ENCODE measurements at places on chromosomes 5 and 9. TPM values are rescaled to one million over a fixed set of nuclear protein-coding genes. Genes with fewer than 3 reads are reported as not detected.

- H3K27ac ChIP-seq: peak overlapping the region; percentile 17
- peaks cover 5% of the 10 kb centered on the region for H3K4me1 ChIP-seq
- peaks cover 6% of the 10 kb centered on the region for H3K36me3 ChIP-seq
- DNase-seq: no peak
Measured at GRCh38 chr5:171405615-171406014, 13.8 kb upstream of the FGF18 start.

GRCh38 chr5:59266410-59266809, 627.1 kb downstream of the PDE4D start:
- H3K4me1 ChIP-seq: peaks cover 37% of the 10 kb centered on the region
- H3K36me3 ChIP-seq: no peaks in the 10 kb centered on the region
- H3K27me3 ChIP-seq: no peaks in the 10 kb centered on the region
- DNase-seq: peak; percentile 55

ADGRD2 gene
- not detected for total RNA-seq

SURF1 gene
- 57.5 TPM for total RNA-seq

BTNL8 gene
- 7.3 TPM for total RNA-seq

- H3K36me3 ChIP-seq: no peaks in the 10 kb centered on the region
- no peaks in the 10 kb centered on the region for H3K4me1 ChIP-seq
- no peak for DNase-seq
- H3K27me3 ChIP-seq: no peaks in the 10 kb centered on the region
Measured at GRCh38 chr5:30194595-30194994, 998.9 kb upstream of the CDH6 start.

C9orf153 gene
- total RNA-seq: not detected

DNA sequence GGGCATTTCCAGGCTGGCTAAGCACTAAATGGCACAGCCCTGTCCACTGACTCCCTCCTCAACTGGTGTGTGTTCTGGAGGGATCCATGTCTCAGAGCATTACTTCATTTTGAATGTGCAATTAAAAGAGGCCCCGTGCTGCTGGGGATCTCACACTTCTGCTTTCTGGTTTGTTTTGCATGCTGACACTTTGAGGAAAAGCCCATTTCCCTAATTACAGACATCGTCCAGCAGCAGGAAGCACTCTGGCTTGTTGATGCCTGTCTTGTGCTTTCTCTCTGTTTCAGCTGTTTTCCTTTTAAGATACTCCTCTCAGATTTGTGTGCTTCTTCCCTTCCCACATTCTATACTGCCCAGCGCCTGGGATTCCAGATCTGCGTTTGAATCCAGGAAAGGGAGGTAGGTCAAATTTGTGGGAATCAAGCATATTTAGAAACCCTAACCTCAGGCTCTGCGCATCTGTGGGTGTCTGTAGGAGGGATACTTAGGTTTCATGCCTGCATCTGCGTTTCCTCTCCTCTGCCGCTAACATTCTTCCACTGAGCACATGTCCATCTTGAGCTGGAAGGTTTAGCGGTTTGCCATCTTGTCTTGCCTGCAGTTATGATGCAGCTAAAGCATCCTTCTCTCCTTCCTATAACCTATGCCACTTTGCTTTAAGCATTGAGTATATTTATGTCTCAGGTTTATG, 25.7 kb downstream of the SYK start:
- no peaks in the 10 kb centered on the region for H3K27me3 ChIP-seq
- no peaks in the 10 kb centered on the region for H3K36me3 ChIP-seq
- no peak overlapping the region for H3K27ac ChIP-seq
- DNase-seq: no peak

- H3K27me3 ChIP-seq: no peaks in the 10 kb centered on the region
- H3K4me3 ChIP-seq: no peak overlapping the region
- no peaks in the 10 kb centered on the region for H3K4me1 ChIP-seq
- no peak for DNase-seq
Measured at GRCh38 chr9:1554081-1555035, 460.8 kb upstream of the SMARCA2 start.

GRCh38 chr5:165527577-165527976, 2022.2 kb downstream of the MAT2B start:
- H3K27ac ChIP-seq: no peak overlapping the region
- H3K4me1 ChIP-seq: peaks cover 3% of the 10 kb centered on the region
- no peaks in the 10 kb centered on the region for H3K36me3 ChIP-seq
- DNase-seq: no peak
- no peaks in the 10 kb centered on the region for H3K27me3 ChIP-seq

- no peak for DNase-seq
- no peak overlapping the region for H3K27ac ChIP-seq
- H3K27me3 ChIP-seq: no peaks in the 10 kb centered on the region
- H3K36me3 ChIP-seq: no peaks in the 10 kb centered on the region
- H3K4me3 ChIP-seq: no peak overlapping the region
Measured at GRCh38 chr9:123586275-123586674, 230.3 kb downstream of the CRB2 start.

ITGA2 gene
- 19.3 TPM for total RNA-seq

ARHGAP26 gene
- 74.6 TPM for total RNA-seq

HDAC3 gene
- total RNA-seq: 74.5 TPM

RFX3 gene
- total RNA-seq: 4.5 TPM

DNA sequence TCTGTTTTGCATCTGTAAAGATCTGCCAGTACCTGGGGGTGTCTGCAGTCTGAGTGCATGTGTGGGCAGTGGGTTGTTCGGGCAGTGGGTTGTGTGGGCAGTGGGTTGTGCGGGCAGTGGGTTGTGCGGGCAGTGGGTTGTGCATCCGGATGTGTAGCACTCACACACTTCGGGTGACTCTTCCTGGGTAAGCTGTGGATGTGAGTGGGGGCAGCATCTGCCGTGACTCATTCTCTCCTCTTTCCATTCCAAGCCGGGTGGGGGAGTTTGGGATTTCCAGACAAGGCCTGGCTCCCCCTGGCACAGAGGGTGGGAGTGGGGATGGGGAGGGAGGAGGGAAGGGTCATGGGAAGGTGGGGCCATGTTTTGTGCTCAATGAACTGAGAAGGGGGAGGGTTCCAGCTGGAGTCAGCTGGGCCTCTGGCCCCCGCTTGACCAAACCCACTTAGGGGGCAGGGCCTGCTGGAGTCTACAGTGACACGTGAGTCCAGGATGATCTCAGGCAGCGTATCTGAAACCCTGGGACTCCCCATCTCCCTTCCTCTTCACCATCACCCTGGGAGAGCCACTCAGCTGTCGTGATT, 8.3 kb downstream of the CRB2 start:
- H3K36me3 ChIP-seq: no peaks in the 10 kb centered on the region
- H3K4me1 ChIP-seq: peaks cover 20% of the 10 kb centered on the region
- H3K4me3 ChIP-seq: no peak overlapping the region
- DNase-seq: no peak

NIPSNAP3A gene
- total RNA-seq: 15.8 TPM

DNA sequence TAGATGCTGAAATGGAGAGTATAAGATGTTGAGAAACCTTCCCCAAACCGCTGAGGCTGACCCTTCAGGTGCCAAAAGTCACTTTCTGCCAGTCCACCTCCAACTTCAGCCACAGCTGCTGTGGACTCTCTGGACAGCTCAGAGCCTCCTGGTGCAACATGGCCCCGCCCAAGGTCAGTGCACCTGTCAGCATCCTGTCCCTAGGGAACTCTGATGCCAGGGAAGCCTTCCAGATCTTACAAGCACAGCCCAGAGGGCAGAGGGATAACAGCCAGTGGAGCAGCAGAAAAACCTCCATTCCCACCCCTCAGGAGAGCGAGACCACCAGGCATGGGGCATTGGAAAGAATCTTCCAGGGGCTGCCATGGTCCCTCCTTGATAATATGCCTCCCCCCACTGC, 10.5 kb upstream of the PTGES2 start:
- H3K27me3 ChIP-seq: no peaks in the 10 kb centered on the region
- DNase-seq: no peak
- H3K4me1 ChIP-seq: no peaks in the 10 kb centered on the region
- H3K27ac ChIP-seq: no peak overlapping the region
- H3K4me3 ChIP-seq: no peak overlapping the region

DAB2IP gene
- 26.0 TPM for total RNA-seq

DNA sequence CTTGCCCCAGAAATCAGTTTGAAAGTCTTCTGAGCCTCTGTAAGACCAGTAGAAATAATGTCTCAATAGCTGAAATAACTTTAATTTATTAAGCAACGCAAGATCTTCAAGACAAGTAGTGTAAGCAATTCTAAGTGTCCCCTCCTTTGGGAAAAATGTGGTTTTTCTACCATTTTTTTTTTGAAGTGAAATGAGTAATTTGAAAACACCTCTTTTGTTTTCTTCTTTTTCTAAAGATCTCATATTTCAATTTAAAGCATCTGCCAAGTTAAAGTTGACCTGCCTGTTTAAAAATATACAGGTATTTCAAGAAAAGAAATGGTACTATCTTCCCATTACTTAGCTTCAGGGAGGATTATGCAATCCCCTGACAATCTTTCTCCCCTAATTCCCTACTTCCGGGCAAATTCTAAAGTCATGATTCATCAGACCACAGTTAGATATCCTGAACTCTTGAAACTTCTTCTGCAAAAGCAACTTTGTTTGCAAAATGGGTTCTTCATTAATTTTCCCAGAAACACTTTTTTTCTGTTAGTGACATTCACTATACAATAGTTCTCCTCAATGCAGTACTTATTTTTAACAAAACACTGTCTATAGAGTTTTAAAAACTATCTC, 7.8 kb upstream of the ANXA1 start:
- no peak overlapping the region for H3K27ac ChIP-seq
- H3K4me1 ChIP-seq: no peaks in the 10 kb centered on the region
- peak; percentile 6 for DNase-seq
- no peaks in the 10 kb centered on the region for H3K27me3 ChIP-seq

- peak overlapping the region; percentile 84 for H3K27ac ChIP-seq
- H3K27me3 ChIP-seq: no peaks in the 10 kb centered on the region
- no peak overlapping the region for H3K4me3 ChIP-seq
- H3K36me3 ChIP-seq: no peaks in the 10 kb centered on the region
- H3K4me1 ChIP-seq: peaks cover 19% of the 10 kb centered on the region
Measured at GRCh38 chr9:88932766-88933165, 58.5 kb upstream of the S1PR3 start.

- no peak overlapping the region for H3K27ac ChIP-seq
- no peaks in the 10 kb centered on the region for H3K4me1 ChIP-seq
- no peaks in the 10 kb centered on the region for H3K36me3 ChIP-seq
- no peaks in the 10 kb centered on the region for H3K27me3 ChIP-seq
- no peak overlapping the region for H3K4me3 ChIP-seq
- DNase-seq: no peak
Measured at GRCh38 chr5:176379881-176380280, 8.5 kb downstream of the NOP16 start.

DNA sequence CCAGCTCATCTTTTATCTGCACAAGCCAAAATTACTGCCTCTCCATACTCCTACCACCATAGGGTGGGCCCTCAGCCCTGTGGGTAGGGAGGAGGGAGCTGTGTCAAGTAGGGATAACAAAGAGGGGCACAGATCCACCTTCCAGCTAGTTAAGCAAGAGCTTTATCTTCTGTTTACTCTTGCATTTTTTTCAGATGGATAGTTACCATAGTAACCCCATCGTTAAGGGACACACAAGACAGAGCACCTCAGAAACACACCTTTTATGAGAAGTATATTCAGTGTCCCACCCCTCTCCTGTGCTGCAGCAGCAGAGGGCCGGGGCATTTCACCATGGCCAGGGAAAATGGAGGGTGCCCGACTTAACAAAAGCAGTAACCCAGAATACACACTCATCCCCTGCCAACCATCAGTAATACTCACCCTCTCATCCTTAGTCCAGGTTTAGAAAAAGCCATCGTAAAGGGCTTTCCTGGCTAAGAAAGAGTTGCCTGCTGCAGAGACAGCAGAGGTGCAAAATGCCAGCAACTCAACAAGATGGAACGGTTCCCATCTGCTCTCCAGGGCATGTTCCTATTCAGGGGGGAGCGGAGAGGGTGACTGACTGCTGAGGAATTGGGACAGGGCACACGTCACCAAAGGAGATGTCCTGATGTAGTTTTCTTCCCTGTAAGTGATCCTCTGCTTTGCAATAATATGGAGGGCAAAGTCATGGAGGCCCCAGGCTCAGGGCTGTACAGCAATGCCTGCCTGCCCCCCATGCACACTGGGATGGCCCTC, 25.1 kb downstream of the MACROH2A1 start:
- peaks cover 10% of the 10 kb centered on the region for H3K36me3 ChIP-seq
- no peak for DNase-seq
- H3K27ac ChIP-seq: peak overlapping the region; percentile 63
- no peaks in the 10 kb centered on the region for H3K27me3 ChIP-seq
- peaks cover 12% of the 10 kb centered on the region for H3K4me1 ChIP-seq

GRCh38 chr5:38922199-38922598, 76.4 kb downstream of the OSMR start:
- H3K27me3 ChIP-seq: no peaks in the 10 kb centered on the region
- DNase-seq: peak; percentile 60
- H3K27ac ChIP-seq: no peak overlapping the region
- H3K4me1 ChIP-seq: no peaks in the 10 kb centered on the region
- no peak overlapping the region for H3K4me3 ChIP-seq
- no peaks in the 10 kb centered on the region for H3K36me3 ChIP-seq

SPATA31D4 gene
- not detected for total RNA-seq

GRCh38 chr9:130703501-130703900, 9.9 kb downstream of the EXOSC2 start:
- no peak overlapping the region for H3K27ac ChIP-seq
- peaks cover 8% of the 10 kb centered on the region for H3K36me3 ChIP-seq
- no peak for DNase-seq
- no peaks in the 10 kb centered on the region for H3K27me3 ChIP-seq

RECK gene
- total RNA-seq: 1.8 TPM

GRCh38 chr9:122197426-122197825, 31.3 kb downstream of the LHX6 start:
- H3K27ac ChIP-seq: no peak overlapping the region
- DNase-seq: no peak
- no peak overlapping the region for H3K4me3 ChIP-seq

- no peaks in the 10 kb centered on the region for H3K36me3 ChIP-seq
- no peak overlapping the region for H3K27ac ChIP-seq
- H3K27me3 ChIP-seq: no peaks in the 10 kb centered on the region
- H3K4me3 ChIP-seq: no peak overlapping the region
- H3K4me1 ChIP-seq: no peaks in the 10 kb centered on the region
Measured at GRCh38 chr5:157216391-157217142, 35.9 kb downstream of the ITK start.

DNA sequence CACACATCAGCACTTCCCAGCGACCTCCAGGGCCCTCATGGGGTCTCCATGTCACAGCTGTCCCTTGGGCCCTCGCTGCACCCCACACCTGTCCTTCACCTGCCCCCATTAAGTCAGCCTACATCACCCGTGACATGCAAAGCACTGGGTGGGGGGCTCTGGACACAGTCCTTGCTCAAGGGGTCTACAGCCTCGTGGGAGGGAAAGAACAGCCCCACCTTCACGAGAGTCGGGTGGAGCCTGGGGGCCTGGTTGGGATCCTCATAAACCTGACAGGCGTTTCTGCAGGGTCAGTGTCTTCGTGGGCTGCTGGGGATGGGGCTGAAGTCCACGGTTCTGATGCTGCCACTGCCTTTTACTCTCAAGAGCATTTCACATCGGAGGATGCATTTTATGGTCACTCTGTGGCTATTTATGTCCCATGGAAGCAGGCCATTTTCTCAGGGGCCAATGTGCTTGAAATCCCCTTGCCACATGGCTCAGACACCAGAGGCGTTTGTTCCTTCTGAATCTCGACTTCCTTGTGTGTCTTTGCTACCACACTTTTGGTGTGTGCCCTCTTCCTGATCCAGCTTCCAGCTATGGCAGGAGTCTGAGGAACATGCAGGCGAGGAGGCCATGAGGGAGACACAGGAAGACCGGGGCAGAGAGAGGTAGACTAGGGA, at the start of gene OR2V1:
Gene OR2V1, minus strand, starts transcription at position 338 of the 665 bp plus-strand sequence. CDS start 5,865 bp downstream, outside the sequence.
- no peak for DNase-seq
- H3K27me3 ChIP-seq: 0 out of 2 replicates have a peak, but pooled peaks cover 2% of the 10 kb centered on the region
- H3K4me3 ChIP-seq: no peak within 1 kb of the TSS
- H3K27ac ChIP-seq: no peak within 1 kb of the TSS
- H3K36me3 ChIP-seq: no peaks in the 10 kb centered on the region
- no peaks in the 10 kb centered on the region for H3K4me1 ChIP-seq
